Renal pelvis (tissue), 12 donors: ENCODE measurements at places on chromosomes 2 and 18. TPM values are rescaled to one million over a fixed set of nuclear protein-coding genes. Genes with fewer than 3 reads are reported as not detected.

GAL3ST2 gene
- polyA plus RNA-seq = 0.77 TPM

NMUR1 gene
- polyA plus RNA-seq = 0.74 TPM

TLX2 gene
- polyA plus RNA-seq = 0.06 TPM

IL36G gene
- 0.76 TPM for polyA plus RNA-seq

TFCP2L1 gene
- polyA plus RNA-seq = 81.5 TPM

DNA sequence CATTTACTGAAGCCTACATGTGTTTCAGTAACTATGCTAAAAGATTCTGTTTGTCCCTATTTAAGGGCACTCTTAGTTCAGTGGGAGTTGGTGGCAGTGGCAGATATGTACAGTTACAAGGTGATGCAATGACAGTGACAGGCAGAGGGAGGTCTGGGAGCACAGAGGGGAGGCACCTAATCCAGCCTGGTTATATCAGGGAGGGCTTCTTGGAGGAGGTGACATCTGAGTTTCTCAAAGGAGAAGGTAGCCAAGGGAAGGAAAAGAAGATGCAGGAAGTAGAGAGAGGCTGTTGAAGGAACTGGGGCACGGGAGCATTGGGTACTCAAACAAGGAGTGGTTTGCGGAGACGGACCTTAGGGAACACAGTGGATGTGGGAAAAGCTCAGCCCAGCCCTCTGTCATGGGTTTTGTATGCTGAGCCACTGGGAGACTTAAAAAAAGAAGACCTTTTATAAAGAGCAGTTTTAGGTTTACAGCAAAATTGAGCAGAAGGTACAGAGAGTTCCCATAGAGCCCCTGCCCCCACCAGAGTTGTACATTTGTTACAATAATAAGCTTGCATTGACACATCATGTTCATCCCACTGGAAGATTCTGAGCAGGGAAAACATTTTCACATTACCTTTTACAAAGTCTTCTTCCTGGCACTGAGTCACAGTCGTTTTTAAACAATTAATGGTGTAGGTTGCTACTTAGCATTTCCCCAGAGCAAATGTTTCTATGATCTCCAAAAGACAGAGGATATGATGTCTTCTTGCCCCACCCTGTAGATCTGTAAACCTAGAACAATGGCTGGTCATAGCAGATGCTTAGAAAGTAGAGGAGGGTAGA is 83.0 kb upstream of the TAF1B start:
- no peak for DNase-seq

DNA sequence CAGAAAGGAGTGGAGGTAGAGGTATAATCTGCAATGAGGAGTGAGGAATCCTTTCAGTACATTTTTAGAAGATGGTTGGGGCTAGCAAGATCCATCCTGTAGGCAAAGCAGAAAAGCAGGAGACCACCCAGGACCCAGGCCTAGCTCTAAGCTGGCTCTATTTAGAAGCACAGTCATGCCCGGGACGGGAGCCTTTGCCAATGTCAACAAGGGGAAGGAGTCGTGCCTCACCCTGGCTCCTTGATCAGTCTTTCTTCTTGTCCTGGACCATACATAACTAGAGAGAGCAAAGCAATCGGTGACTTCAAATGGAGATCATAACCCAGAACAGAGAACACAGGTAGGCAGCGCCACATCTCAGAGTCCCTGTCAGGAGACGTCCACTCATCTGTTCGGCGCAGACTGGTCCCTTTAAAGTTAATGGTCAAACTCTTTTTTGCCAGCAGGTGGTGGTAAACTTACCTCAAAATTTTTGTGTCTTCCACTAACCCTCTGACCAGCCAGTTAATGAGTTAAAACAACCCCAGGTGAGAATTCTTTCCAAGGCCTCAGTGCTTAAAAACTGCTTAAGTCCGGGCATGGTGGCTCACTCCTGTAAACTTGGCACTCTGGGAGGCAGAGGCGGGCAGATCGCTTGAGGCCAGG is 8.0 kb downstream of the MC5R start:
- DNase-seq = no peak

DNA sequence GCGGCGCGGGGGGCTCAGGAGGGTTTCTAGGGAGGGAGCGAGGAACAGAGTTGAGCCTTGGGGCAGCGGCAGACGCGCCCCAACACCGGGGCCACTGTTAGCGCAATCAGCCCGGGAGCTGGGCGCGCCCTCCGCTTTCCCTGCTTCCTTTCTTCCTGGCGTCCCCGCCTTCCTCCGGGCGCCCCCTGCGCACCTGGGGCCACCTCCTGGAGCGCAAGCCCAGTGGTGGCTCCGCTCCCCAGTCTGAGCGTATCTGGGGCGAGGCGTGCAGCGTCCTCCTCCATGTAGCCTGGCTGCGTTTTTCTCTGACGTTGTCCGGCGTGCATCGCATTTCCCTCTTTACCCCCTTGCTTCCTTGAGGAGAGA is 5.2 kb downstream of the PROC start:
- DNase-seq = no peak

GRCh38 chr18:22452226-22452668 is 34.5 kb upstream of the CTAGE1 start:
- DNase-seq = no peak

GRCh38 chr2:218482651-218483050 is 63.7 kb downstream of the VIL1 start:
- DNase-seq = no peak

DNA sequence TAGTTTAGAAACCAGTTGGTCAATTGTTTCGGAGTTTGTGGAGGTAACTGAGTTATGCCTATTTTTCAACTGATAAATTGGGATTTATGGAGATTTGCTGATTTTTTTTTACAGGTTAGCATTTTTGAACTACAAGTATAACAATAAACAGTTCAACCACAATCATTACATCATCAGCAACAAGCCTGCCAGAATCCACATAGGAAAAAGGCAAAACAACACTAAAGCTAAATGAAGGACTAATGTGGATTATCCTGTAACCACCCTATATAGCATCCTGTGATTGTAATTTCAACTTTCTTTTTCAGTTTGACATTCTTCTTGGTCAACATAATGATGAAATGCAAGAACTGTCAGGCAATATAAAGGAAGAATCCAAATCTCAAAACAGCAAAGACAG is 76.5 kb downstream of the CCDC102B start:
- no peak for DNase-seq

DNA sequence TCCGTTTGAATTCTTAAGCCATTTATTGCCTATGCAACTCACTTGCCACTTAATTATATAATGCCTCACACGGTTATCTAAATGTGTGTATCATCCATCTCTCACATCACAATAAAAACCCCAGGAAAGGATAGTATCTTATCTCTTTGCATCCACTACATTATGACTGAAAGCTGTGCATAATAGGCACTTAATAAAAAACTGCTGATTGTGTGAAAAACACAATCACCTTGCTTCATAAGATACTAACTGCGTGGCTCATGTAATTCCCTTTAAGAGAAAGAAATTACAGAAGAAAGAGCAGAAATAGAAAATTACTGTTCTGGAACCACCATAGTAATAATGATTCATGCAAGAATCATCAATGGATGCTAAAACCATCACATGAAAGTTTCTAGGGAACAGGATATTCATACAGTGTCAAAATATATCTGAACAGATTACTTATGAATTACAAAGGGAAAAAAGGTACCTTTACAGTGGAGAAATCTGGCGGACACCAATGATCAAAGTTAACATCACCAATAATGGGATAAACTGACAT is 29.3 kb downstream of the CUL3 start:
- no peak for DNase-seq

DNA sequence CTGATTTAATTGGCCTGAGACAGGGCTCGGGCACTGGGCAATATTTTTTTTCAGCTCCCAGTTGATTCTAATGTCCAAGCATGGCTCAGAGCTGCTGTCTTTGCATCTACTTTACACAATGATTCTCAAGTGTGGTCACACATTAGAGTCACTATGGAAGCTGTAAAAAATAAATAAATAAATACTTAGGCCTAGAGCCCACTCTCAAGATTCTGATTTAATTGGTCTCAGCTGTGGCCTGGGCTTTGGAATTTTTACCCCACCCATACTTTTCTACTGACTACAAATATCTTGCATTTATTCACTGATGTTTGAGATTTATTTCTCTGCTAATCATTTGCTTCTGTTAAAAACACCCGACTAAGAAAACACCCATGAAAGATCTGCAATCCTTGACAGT is 145.7 kb upstream of the SRD5A2 start:
- no peak for DNase-seq

- DNase-seq = no peak
Measured at GRCh38 chr2:12032398-12032797, 286.0 kb downstream of the LPIN1 start.
